ENCODE measurements at places on chromosomes 5 and 9.

DNA sequence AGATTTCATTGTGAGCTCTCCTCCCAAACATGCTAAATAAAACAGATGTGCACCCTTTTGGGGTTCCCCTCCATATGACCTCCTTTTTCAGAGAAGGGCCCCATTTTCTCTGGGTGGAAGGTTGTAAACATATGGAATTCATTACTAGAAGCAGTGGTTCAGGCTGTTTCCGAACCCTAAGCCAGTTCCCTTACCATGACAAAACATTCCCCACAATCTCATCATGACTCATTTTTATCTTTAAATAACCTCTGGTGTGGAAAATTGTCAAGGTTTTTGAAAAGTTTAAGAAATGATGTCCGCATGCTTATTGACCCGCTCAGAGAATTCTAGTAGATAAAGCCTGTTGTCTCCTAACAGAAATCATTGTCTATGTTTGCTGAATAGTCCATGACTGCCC lies 127.3 kb upstream of the PIK3R1 start:
- DNase-seq = no peak

GRCh38 chr9:8647824-8648223 lies 848.2 kb upstream of the DMAC1 start:
- DNase-seq = no peak

GRCh38 chr5:87139795-87140194 lies 127.9 kb upstream of the RASA1 start:
- DNase-seq = no peak

- no peak for DNase-seq
Measured at GRCh38 chr5:6386271-6386670, 7.9 kb upstream of the MED10 start.

DNA sequence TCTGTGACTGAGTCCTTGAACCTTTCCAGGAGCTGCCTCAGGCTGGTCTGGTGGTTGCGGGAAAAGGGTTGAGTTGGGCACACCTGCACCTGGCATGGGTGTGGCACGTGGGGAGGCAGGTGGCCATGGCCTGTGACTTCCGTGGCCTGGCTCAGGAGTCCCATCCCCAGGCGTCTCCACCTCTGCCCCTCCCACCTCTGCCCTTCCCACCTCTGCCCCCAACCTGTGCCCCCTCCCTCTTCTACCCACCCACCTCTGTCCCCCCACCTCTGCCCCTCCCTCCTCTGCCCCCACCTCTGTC lies 1.9 kb upstream of the QRFP start:
- DNase-seq = no peak

DNA sequence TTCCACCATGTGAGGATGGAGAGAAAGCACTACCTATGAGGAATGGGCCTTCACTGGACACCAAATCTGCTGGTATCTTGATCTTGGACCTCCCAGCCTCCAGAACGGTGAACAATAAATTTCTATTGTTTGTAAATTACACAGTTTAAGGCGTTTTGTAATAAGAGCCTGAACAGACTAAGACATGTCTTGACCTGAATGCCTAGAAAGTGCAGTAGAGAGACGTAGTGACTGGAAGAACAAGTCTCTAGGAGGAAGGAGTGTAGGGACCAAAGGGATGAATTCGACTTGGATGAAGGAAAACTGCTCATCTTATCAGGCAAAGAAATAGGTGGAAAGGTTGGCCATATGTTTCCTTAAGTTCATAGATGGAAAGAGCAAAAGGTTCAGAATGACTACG lies 309.8 kb upstream of the RGMB start:
- DNase-seq = no peak

DNA sequence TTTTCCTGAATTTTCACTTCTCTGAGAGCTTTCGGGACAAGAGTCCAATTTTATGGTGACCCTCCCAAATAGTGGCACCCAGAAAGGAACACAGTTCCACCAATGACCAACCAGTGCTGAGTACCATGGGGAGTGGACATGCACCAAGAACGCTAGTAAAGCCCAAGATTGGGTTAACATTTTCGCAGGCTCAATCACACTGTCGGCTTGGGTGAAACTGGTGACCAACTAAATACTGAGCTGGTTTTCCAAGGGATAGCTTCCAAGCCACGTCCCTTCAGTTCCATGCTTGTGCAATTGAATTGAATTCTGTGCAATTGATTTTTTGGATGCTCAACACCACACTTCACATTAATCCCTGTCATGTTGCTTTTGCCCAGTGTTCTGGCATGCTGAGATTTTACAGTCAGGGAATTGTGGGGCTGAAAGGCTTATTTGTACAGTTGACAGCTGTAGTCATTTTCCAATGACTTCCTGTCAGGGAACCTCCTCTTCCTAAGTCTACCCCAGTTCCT lies 37.6 kb upstream of the TRMT10B start:
- DNase-seq = no peak

DNA sequence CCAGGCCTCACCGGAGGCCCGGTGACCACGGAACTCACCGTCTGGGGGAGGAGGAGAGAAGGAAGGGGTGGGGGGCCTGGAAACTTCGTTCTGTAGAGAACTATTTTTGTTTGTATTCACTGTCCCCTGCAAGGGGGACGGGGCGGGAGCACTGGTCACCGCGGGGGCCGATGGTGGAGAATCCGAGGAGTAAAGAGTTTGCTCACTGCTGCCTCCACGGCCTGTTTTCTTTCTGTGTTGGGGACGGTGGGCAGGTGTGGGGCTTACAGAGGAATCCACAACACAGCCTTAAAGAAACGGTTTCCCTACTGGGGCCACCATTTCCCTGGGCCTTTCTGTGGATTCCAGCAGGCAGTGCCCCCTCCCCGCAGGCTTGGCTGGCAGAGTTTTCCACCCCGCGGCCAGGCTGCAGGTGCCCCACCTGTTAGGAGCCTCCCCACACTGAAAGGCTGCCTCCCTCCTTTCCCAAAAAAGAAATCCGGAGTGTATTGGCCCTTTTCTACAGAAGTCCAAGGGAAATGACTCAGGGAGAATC lies 80.8 kb downstream of the NTNG2 start:
- no peak for DNase-seq

- DNase-seq = no peak
Measured at GRCh38 chr5:68077349-68077894, 138.1 kb upstream of the PIK3R1 start.

GRCh38 chr9:98706651-98707165 lies 2.0 kb downstream of the GABBR2 start:
- DNase-seq = no peak

GRCh38 chr5:119330367-119331183 lies 25.2 kb upstream of the TNFAIP8 start:
- no peak for DNase-seq

DNA sequence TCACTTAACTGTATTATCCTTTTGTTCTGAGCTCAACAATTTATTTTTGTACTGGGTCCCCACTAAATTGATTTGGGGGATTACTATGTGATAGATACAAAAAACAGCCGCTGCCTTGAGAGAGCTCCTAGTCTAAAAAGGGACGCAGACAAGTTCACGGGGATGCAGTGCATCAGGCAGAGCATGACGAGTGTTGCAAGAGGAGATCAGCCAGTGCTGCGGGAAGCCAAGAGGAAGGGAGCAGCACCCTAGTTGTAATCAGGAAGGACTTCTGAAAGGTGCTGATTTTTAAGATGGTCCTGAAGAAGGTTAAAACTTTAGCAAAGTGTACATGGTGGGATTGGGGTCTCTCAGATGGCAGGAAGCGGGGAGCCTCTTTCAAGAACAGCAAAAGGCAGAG lies 15.8 kb downstream of the GALNT10 start:
- no peak for DNase-seq
